ENCODE measurements at places on chromosomes 7 and 10. TPM values are rescaled to one million over a fixed set of nuclear protein-coding genes. Genes with fewer than 3 reads are reported as not detected.

GRCh38 chr7:47264021-47264651, 317.8 kb downstream of the TNS3 start:
- no peaks in the 10 kb centered on the region for H3K4me1 ChIP-seq
- H3K27ac ChIP-seq = no peak overlapping the region
- DNase-seq = no peak
- no peak overlapping the region for H3K4me3 ChIP-seq

DNA sequence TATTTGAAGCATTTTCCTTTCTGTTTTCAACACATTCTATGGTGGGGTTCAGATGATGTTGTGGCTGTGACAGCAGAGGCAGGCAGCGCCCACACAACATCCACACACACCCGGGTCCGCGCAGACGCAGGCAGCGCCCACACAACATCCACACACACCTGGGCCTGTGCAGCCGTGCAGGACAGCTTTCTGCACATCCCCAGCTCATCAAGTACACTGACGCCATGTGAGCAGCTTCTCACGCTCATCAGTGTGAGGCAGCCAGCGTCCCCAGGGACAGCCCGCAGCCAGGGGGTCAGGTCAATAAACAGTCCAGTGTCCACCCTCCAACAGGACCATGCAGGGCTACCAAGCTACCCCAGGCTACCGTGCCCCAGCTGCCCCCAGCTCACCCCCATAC, 272.8 kb upstream of the TCERG1L start:
- H3K27ac ChIP-seq = no peak overlapping the region
- no peaks in the 10 kb centered on the region for H3K4me1 ChIP-seq
- peaks cover 2% of the 10 kb centered on the region for H3K27me3 ChIP-seq
- DNase-seq = no peak
- H3K36me3 ChIP-seq = no peaks in the 10 kb centered on the region
- H3K4me3 ChIP-seq = no peak overlapping the region

CCDC3 gene
- total RNA-seq = 0.09 TPM

DLX6 gene
- not detected for total RNA-seq

GBX1 gene
- not detected for total RNA-seq

DNA sequence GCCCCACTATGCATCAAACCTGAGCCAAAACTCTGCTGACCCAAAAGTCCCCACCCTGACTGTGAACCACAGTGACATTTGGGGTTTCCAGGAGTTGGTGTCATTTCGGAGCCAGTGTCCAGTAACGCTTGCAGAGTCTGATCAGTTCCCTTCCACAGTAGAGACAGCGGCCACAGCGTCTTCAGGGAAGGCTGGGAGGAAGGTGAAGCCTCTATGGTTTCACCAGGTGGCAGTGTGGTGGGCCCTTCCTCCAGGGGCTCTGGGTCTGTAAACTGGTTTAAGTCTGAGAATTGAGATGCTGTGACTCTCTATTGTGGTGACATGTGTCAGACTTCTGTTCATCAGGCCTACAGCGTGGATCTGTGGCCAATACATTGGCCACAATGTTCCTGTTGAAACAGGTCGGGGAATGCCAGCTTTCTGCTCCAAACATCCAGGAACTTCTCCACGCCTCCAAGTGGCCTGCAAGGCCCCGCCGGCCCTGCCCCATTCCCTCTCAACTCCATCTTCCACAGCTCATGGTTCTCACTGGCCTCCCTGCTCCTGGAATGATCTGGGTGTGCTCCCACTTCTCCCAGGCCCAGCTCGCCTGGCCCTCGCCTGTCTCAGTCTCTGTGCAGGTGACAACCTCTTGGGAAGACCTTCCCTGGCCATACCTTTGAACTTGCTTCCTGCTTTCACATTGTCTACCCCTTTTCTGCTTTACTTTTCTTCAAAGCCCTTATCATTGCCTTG, 124.5 kb upstream of the FAM20C start:
- H3K27ac ChIP-seq = no peak overlapping the region
- H3K36me3 ChIP-seq = no peaks in the 10 kb centered on the region
- no peak for DNase-seq
- no peaks in the 10 kb centered on the region for H3K27me3 ChIP-seq
- H3K4me3 ChIP-seq = no peak overlapping the region

- H3K27ac ChIP-seq = no peak overlapping the region
- H3K27me3 ChIP-seq = peaks cover 4% of the 10 kb centered on the region
- DNase-seq = no peak
- no peak overlapping the region for H3K4me3 ChIP-seq
- peaks cover 4% of the 10 kb centered on the region for H3K4me1 ChIP-seq
Observed at GRCh38 chr10:124353896-124354295, 64.8 kb downstream of the OAT start.

- DNase-seq = no peak
- no peaks in the 10 kb centered on the region for H3K4me1 ChIP-seq
- H3K4me3 ChIP-seq = no peak overlapping the region
- no peak overlapping the region for H3K27ac ChIP-seq
- peaks cover 81% of the 10 kb centered on the region for H3K27me3 ChIP-seq
Observed at GRCh38 chr10:23200997-23201652, 9.0 kb downstream of the PTF1A start.

GRCh38 chr7:38178695-38179344, 775 bp downstream of the STARD3NL start:
- peak overlapping the region; percentile 86 for H3K27ac ChIP-seq
- no peak for DNase-seq
- H3K27me3 ChIP-seq = no peaks in the 10 kb centered on the region

DNA sequence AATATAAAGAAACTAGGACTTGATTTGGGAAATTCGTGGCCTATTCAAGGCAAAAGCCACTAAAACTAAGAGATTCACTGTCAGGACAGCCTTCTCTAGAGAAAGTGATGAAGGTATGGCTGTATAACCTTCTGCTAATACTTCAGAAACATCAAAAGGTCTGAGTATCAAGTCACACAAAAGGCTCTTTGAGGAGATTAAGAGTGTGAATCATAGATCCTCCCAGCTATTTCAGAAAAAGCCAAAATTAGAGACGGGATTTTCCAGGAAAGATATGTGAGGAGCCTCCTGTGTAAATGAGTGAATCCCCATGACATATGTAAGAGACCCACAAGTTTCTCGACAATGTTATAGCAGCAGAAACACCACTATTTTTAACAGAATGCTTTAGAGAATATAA, 56.2 kb downstream of the UBE3C start:
- no peak overlapping the region for H3K4me3 ChIP-seq
- peak overlapping the region; percentile 20 for H3K27ac ChIP-seq
- no peaks in the 10 kb centered on the region for H3K27me3 ChIP-seq

- no peaks in the 10 kb centered on the region for H3K36me3 ChIP-seq
- no peak overlapping the region for H3K4me3 ChIP-seq
- DNase-seq = no peak
- H3K4me1 ChIP-seq = peaks cover 36% of the 10 kb centered on the region
- no peaks in the 10 kb centered on the region for H3K27me3 ChIP-seq
Observed at GRCh38 chr10:79148452-79149344, 79.9 kb downstream of the ZMIZ1 start.

GRCh38 chr10:8766899-8767298, 712.4 kb downstream of the GATA3 start:
- no peak for DNase-seq
- peaks cover 14% of the 10 kb centered on the region for H3K36me3 ChIP-seq
- H3K27ac ChIP-seq = no peak overlapping the region
- H3K27me3 ChIP-seq = peaks cover 3% of the 10 kb centered on the region
- H3K4me1 ChIP-seq = peaks cover 21% of the 10 kb centered on the region

DNA sequence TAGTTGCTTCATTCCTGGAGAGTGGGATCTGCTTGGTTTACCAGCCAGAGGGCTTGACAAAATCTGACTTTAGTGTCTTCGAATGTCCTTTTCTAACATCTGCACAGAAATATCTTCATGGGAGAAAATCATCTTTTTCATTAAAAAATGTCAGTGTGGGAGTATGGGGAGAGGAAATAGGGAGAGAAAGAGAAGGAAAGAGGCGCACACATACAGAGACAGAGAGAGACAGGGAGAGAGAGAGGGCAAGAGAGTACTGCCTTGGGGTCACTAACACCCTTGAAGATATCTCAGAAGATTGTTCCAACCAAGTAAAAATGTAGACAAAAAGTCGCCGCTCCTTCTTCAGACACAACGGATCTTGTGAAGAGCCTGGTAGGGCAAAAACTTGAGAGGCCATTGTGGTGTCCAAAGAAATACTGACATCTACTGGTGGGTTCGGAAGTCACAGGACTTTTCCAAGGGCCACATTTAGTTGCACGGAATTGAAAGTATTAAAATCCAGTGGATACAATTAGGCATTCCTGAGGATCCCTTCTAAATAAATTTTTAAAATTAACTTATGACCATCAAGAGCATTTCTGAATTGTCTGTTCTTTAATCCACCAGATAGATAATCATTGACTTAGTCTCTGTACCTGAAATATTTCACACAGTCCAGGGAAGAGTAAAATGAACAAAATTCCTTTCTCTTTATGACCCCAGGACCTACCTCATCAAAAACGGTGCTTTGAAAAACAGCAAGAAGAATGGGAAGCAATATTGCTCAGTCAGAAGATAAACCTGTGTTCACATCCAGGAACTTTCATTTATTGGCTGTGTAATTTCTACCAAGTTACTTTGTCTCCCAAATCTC, 29.7 kb downstream of the VIM start:
- H3K27me3 ChIP-seq = peaks cover 12% of the 10 kb centered on the region
- H3K4me3 ChIP-seq = no peak overlapping the region
- peak; percentile 40 for DNase-seq
- H3K27ac ChIP-seq = no peak overlapping the region
- H3K4me1 ChIP-seq = peaks cover 13% of the 10 kb centered on the region

DNA sequence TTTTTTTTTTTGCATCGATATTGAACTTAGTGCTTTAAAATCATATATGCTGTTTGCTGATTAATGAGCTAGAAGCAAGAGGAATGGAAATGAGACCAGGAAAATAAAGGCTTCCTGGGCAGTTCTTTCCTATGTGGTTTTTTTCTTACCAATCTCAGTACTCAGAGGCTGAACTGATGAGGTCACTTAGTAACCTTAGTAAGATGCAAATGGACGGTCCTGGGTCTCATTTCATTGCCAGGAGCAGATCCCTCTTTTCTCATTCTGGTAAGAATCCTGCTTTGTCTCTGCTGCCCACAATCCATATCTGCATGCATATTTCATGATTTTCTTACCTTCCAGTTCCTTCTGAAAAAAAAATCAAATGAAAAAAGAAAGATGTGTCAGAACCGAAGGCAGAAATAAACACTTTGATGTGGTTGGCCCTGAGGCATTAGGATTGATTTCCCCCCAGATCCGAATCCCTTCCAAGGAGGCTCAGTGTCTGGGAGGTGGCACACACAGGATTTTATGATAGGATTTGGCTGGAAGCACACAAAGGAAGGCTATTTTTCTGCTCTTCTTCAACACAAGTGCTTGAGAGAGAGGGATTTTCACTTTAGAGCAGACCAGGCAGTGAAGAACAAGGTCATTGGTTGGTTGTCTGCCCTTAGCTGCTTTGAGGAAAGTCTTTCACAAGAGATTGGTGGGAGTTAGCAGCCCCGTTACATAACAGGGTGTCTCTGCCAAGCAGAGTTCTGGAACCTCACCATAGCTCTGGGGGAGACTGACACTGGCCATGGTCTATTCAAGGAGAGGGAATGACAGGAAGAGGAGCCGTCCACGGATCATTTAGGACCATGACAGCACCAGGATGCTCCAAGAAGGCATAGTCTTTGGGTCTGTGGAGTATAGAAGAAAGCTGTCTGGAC, 150.0 kb downstream of the CAMK1D start:
- no peak overlapping the region for H3K4me3 ChIP-seq
- peaks cover 3% of the 10 kb centered on the region for H3K4me1 ChIP-seq
- no peak for DNase-seq

DNA sequence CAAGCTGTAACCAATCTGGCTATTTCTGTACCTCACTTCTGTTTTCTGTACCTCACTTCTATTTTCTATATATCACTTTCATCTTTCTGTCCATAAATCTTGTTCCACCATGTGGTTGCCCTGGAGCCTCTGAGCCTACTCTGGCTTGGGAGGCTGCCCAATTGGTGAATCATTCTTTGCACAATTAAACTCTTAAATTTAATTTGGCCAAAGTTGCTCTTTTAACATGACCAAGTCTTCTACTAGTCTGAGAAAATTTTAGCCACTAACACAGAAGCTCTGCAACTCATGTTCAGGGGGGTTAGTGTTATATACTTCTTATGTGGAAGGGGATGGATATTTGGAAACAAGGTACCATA, 503.5 kb downstream of the KIF20B start:
- H3K27ac ChIP-seq = no peak overlapping the region
- H3K4me1 ChIP-seq = no peaks in the 10 kb centered on the region
- no peak overlapping the region for H3K4me3 ChIP-seq

CRYGN gene
- total RNA-seq = not detected

All from activated T-helper 2 cell treated with anti-CD3 and anti-CD28 coated beads, Interferon-gamma antibody, Interleukin-2, Interleukin-4, amounts not matched to agents 10 μg/mL and 5 μg/mL and 100 μg/mL, durations not matched to agents 14 hours and 24 hours and 36 hours (primary cell).